Activated CD4-positive, alpha-beta T cell treated with anti-CD3 and anti-CD28 coated beads for 4 hours (primary cell): ENCODE measurements at places on chromosomes 12 and 14.

GRCh38 chr14:80560800-80561657, 349.7 kb upstream of the DIO2 start:
- DNase-seq = no peak

GRCh38 chr14:32169191-32169590, 32.7 kb upstream of the RNU6-7 start:
- DNase-seq = no peak

- DNase-seq = no peak
Observed at GRCh38 chr12:64991121-64991611, 129.9 kb downstream of the WIF1 start.

DNA sequence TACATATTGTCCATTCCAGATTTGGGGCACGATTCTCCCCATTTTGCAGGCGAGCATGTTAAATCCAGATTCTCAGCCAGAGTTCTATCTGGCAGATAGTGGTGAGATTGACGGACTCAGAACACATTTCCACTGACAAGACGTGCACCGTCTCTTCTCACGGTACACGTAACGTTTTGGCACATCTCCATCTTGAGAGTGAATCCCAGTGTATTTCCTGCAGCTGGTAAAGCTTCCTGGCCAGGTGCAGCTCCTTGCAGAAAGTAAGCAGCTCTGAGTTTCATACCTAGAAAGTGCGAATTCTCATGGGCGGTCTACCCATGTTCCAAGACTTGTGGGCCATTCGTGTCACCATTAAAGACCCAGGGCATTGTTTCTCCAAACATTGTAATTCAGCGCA, 102.6 kb downstream of the TSPAN9 start:
- DNase-seq = no peak

- no peak for DNase-seq
Observed at GRCh38 chr12:124698211-124698997, 131.0 kb upstream of the NCOR2 start.

GRCh38 chr14:73785834-73786635, 65.6 kb upstream of the PTGR2 start:
- DNase-seq = peak; percentile 49
